ENCODE measurements at places on chromosomes 6 and 20. TPM values are rescaled to one million over a fixed set of nuclear protein-coding genes. Genes with fewer than 3 reads are reported as not detected.

DNA sequence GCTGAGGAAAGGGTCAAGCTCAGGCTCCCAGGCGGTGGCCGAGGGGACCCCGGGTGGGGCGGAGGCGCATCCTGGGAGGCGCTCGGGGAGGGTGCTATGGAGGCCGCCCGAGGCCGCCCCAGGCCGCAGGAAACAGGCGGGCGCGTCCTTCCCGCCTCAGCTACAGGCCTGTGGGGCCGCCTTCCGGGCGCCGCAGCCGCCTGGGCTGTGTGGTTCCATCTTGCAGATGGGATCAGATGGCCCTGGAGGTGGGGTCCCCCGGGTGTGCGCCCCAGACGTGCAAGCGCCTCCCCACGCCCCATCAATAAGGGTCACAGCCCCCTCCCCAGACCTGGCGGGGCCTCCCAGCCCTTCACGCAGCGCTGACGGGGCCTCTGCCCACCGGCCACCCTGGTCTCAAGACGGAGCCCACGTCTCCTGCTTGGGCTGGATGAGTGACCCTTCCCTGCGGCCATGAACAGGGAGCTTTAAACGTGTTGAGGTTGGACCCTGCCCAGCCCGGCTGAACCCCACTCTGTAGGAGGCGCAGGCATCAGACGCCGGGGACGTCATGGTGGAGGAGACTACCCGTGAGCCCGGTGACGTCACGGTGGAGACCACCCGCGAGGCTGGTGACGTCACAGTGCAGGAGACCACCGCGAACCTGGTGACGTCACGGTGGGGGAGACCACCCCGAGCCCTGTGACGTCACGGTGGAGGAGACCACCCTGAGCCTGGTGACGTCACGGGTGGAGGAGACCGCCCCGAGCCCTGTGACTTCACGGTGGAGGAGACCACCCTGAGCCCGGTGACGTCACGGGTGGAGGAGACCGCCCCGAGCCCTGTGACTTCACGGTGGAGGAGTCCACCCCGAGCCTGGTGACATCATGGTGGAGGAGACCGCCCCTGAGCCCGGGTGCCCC is 267.0 kb downstream of the DLL1 start:
- DNase-seq, result no peak

DNA sequence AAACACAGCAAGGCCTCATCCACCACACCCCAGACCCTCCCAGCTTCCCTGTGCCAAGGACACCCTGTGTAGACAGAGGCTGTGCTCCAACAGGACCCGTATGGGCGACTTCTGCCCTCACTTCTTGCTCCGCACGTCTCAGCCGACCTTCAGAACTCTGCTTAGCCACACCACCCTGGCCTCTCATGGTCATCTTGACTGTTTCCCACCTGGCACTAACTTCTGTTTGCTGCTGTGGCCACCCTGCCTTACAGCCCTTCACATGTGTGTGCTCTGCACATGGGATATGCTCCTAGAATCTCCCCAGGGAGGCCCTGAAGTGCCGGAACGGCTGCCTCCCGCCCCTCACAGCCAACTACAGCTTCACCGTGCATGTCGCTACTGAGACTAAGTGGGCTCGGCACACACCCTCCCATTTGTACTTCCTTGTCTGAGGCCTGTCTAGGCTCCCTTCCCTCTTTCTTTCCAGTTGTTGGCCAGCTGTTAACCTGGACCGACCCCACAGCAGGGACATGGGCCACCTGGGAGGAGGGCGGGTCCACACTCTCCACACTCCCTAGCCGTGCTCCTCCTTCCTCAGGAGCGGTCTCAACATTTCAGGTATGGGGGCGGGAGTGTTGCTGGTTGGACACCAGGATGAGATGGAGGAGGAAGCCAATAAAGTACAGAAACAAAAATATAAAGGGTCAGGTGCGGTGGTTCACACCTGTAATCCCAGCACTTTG is 69.6 kb downstream of the PYGB start:
- DNase-seq, result no peak

GRCh38 chr6:145929037-145929633 is 35.0 kb downstream of the SHPRH start:
- DNase-seq, result no peak

DNA sequence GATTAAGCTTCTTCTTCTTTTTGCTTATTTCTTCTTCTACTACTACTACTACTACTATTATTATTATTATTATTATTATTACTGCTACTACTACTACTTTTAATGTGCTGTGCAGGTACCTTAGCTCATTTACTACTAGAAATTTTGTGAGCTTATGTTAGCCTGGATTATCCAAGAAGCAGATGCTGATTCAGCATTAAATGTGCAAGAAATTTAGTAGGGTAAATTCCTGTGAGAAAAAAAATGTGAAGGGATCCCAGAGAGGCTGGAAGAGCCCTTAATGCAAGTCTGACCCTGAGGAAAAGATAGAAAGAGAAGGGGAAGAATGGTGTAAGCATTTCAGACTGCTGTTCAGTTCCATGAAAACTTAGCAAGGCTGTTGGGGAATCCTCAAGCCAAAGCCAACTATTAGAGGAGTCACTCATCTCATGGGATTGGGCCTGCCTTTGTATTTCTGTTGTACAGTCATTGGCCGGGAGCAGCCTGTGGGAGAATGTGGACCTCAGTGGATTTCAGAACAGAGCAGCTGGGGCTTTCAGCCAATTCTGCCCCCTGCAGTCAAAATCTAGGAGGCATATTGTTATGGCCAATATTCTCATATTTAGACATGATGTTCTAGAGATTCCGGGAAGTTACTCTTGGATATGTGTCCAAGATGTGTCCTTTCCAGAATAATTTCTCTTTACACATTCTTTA is 37.2 kb upstream of the TSPYL1 start:
- DNase-seq, result no peak

DNA sequence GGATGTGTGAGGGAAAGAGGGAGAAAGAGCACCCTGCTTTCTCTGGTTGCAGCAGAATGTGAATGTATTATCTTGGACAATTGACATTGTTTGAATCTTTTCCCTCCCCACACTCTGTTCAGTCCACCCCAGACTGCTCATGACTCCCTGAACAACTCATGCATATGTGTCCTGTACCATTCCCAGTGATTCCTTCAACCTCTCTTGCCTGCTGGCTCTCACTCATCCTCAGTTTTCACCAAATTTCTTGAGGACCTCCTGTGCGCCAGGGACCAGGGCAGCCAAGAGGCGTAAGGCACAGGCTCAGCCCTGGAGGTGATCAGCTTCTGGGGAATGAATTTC is 5.4 kb downstream of the NOX3 start:
- DNase-seq, result no peak

DNA sequence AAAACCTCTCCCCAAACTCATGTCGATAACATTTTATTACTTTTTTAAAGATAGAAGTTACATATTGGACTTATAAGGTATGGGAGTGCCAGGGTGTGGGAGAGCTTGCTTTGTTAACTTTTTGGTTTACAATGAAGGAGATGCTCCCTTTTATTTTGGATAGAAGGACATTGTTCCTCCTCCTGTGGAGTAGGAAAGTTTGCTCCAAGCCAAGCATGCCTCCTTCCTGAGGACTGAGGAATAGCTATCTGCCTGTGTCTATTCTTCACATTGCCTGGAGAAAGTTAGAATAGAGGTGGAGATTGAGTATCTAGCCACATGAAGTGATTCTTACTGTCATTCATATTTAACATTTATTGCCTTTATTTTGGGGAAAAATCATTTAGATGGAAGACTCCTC is 71.9 kb downstream of the EYA4 start:
- no peak for DNase-seq

- no peak for DNase-seq
Observed at GRCh38 chr6:30156262-30156599, 4.8 kb downstream of the TRIM10 start.

DNA sequence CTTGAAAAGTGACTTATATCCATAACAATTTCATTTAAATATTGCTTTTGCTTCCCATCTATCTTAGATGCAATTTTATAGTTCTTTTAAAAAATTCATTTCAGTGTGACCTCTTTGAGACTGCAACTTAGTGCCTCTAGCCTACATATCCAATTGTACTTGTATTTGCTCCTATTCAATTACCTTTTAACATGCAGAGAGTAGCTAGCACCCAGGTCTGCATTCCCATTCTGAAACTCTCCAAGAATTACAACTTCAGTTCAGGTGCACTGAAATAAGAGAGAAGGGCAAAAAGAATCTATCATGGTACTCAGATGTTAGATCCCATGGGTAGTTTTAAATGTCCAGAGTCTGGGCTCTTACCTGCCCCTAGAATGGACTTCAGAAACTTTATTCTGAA is 765.4 kb upstream of the SLC35B3 start:
- no peak for DNase-seq

DNA sequence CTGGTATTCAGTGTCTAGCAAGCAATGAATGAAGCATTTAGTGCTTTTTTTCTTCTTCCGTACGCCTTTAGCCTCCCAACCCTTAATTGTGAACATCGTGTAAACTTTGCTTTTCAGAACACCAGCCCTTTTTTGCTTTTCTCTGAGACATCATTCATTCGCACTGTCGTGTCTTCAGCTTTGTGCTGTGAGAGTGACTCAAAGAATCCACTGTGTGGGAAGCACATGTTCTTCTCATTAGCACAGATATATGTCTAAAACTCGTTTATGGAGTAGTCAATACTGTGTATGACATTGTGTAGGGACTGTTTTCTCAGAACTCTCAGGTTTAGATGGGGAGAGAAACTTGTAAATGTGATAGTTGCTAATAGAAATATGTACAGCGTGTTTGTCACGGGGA is 279.1 kb downstream of the FARS2 start:
- no peak for DNase-seq

- DNase-seq, result no peak
Observed at GRCh38 chr6:17965397-17965796, 22.0 kb downstream of the KIF13A start.

- no peak for DNase-seq
Observed at GRCh38 chr6:108755257-108756240, 92.7 kb upstream of the ARMC2 start.

GRCh38 chr20:53412577-53413185 is 181.0 kb downstream of the ZNF217 start:
- DNase-seq, result no peak

GRCh38 chr6:26088344-26088743 is 1.1 kb downstream of the HFE start:
- DNase-seq, result no peak

DNA sequence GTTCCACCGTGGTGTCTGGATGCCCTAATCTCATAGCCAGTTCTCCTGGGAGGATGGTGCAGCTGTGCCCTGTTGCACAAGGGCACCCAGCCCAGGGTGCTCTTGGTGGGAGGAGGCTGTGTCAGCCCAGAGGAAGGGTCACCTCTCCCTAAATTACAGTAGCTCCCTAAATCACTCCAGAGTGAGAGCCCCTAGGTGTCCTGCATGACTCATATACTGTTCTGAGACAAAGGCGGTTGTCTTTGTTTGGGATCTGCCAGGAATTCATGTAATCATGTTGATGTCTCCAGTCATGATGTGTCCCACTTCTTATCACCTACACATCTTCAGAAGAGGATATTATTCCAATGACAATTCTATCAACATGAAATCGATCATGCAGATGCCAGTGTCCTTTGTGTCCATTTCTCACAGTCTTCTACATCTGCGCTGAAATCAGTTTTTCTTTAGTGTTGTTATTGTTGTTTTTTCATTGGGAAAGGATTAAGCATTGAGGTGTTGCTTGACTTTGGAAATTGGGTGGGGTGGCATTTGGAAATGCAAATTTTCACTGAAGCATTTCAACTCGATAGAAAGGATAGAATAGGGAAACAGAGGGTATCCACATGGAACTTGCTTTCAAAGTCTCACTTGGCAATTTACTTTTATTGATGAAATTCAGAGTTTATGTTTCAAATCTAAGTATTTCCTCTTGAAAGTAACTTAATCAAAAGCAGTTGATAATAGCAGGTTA is 19.5 kb downstream of the PERP start:
- DNase-seq, result no peak

DNA sequence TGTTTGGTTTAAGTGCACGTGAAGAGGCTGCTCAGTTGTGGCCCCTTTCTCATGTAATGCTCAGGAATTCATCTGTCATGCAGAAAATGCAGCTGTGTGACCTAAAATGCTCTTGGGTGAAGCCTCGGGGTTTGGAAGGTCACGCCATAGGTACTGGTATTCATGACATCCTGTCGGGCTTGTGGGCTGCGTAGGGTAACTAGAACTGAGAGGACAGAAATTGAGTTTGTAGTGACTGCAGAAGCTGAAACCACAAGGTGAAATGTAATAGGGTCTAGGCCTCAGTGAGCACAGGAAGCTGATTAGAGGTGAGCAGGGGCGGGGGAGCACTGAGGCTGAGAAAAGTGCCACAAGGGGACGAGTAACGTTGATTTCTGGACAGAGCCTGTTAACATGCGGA is 128.8 kb downstream of the SOBP start:
- DNase-seq, result no peak

GRCh38 chr6:147088861-147089260 is 115.4 kb upstream of the STXBP5 start:
- no peak for DNase-seq

- DNase-seq, result no peak
Observed at GRCh38 chr20:55488593-55488992, 516.7 kb downstream of the CBLN4 start.

DNA sequence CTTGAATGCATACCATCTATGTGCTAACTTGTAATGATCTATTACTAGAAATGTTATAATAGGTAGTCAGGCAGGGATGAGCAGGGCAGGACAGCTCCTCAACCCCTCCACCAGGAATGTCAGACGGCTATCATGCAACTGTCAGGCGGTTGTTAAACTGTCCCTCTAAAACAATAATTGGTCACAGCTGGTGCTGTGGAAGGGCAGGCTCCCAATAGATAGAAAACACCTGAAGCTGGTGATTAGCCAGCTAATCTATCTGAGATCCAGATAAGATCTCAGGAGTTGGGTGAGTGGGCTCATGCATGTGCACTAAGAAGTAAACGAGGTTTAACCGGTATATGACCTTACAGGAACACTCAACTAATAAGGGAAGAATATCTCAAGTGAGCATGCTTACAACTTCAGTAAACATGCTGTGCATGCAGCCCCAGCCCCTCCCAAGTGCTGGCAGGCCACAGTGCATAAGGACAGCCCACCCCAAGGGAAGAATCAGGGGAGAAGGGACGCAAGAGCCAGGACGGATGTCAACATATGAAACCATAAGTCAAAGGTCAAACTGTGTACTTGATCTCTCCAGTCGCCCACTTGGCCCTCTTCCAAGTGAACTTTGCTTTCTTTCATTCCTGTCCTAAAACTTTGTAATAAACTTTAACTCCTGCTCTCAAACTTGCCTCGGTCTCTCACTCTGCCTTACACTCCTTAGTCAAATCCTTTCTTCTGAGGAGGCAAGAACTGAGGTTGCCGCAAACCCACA is 566.2 kb upstream of the NRSN1 start:
- no peak for DNase-seq

The MAS1 gene
- not detected for total RNA-seq

The OR12D3 gene
- total RNA-seq, result not detected

The CAGE1 gene
- total RNA-seq, result not detected

The SLA2 gene
- 0.77 TPM for total RNA-seq

Measured in progenitor cell of endocrine pancreas (in vitro differentiated cells).